H9 (cell line): ENCODE measurements at places on chromosomes 2 and 18. TPM values are rescaled to one million over a fixed set of nuclear protein-coding genes. Genes with fewer than 3 reads are reported as not detected.

DNA sequence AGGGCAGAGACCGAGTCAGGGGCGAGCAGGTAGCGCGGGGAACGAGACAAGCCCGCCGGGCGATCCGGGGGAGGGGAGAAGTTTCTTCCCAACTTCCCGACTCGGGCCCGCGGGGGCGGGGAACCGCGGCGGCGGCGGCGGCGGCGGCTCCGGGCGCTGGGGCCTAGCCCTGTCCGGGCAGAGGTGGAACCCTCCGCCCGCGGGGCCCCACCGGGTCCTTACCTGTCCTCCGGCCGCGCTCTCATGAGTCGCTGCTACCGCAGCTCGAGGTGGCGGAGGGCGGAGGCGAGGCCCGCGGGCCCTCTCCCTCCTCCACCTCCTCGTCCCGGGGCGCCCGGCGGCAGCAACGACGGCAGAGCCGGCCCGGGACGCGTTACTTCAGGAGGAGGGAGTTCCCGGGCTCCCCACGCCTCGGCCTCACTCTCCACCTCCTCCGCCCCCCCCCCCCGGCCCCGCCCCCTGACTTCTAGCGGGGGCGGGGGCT lies at the start of gene YES1:
TSS of gene YES1 (minus strand) at position 351 of the 484 bp plus-strand sequence. CDS start 55,415 bp downstream, outside the sequence.
- peak within 1 kb of the TSS; percentile 83 for H3K27ac ChIP-seq
- H3K36me3 ChIP-seq: no peaks in the 10 kb centered on the region; the same call in 1 of the 3 replicates
- H3K4me3 ChIP-seq: peak within 1 kb of the TSS; percentile 93
- H3K4me1 ChIP-seq: no peaks in the 10 kb centered on the region; the same call in 1 of the 2 replicates
- H3K27me3 ChIP-seq: no peaks in the 10 kb centered on the region
- peak; percentile 57 for DNase-seq

Gene GKN2
- total RNA-seq: not detected in 2 replicates

DNA sequence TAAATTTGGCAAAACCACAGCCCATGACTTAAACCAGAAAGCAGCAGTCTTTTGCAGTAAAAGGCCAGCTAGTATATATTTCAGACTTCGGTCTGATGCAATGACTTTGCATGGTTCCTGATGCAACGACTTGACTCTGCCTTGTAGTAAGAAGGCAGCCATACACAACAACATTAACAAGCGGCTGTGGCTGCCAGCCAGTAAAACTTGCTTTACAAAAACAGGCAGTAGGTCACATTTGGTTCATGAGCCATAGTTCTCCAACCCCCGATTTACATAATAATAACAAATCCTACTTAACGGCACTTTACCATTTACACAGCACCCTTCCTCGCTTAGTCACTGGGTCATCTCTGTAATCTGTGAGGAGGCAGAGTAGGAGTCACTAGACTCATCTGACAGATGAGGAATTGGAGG lies 410.3 kb downstream of the LRATD1 start:
- H3K4me3 ChIP-seq: peak overlapping the region; percentile 5; the same call in 1 of the 3 replicates
- H3K36me3 ChIP-seq: no peaks in the 10 kb centered on the region
- peaks cover 9% of the 10 kb centered on the region; the same call in 1 of the 2 replicates for H3K4me1 ChIP-seq
- no peak for DNase-seq
- H3K27me3 ChIP-seq: no peaks in the 10 kb centered on the region
- no peak overlapping the region for H3K27ac ChIP-seq

DNA sequence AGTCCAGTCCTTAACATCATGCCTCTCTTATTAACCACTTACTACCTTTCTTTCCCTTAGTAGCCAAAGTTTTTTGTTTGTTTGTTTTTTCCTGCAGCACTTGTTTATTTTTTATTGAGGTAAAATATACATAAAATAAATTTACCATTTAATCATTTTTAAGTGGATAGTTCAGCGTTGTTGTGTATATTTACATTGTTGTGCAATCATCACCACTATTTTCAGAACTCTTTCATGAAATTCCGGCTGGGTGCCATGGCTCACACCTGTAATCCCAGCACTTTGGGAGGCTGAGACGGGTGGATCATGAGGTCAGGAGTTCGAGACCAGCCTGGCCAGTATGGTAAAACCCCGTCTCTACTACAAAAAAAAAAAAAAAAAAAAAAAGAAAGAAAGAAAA lies 38.1 kb upstream of the LHCGR start:
- DNase-seq: no peak
- H3K27me3 ChIP-seq: no peaks in the 10 kb centered on the region
- no peak overlapping the region for H3K4me3 ChIP-seq
- no peaks in the 10 kb centered on the region for H3K36me3 ChIP-seq

Gene ABCB11
- total RNA-seq: 0.04 TPM in 1 of 2 replicates, not detected in the other

GRCh38 chr2:234145511-234145910 lies 95.0 kb downstream of the SPP2 start:
- no peak for DNase-seq
- H3K27ac ChIP-seq: no peak overlapping the region
- H3K4me3 ChIP-seq: no peak overlapping the region
- H3K36me3 ChIP-seq: no peaks in the 10 kb centered on the region

DNA sequence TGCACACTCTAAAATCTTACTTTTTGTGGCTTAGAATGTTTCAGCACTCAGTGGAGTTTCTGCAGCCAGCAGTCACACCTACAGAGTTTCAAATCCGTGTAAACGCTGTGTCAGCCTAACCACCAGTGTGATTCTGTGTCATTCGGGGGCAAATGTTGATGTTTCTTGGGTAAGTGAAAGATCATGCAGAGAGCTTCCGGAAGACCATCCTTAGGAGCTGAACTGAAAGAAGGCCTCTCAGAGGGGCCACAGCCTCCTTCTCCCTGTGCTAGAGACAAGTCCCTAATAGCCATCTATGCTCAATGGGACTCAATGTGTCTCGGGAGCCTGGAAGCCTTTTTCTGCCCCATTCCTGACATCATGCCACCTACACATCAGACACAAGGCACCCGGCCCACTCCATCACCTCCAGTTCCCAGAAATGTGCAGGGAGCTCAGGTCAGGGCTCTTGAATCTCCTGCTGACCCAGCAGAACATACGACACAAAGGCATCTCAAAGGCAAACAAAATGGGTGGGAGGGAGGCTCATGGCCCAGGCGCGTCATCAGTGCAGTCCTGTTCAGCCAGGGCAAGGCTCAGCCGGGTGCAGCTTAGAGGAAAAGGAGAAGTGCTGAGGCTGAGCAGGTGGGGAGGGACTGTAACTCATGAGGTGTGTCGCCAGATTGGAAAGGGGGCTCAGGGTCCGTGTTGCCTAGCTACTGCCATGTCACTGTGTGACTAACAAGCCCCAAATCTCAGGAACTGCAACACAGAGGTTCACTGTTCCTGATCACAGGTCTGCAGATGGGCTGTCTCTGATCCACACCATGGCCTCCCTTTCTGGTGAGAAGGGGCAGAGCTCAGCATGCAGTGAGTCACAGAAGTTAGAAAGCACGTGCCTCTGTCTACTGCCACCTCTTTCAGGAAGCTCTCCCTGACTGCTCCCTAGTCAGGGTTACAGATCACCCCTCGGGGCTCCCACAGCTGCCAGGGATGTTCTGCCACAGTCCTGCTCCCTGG lies 82.0 kb downstream of the SMAD7 start:
- H3K36me3 ChIP-seq: no peaks in the 10 kb centered on the region; the same call in 1 of the 2 replicates
- no peak overlapping the region for H3K4me3 ChIP-seq
- H3K27me3 ChIP-seq: no peaks in the 10 kb centered on the region
- no peaks in the 10 kb centered on the region for H3K4me1 ChIP-seq

DNA sequence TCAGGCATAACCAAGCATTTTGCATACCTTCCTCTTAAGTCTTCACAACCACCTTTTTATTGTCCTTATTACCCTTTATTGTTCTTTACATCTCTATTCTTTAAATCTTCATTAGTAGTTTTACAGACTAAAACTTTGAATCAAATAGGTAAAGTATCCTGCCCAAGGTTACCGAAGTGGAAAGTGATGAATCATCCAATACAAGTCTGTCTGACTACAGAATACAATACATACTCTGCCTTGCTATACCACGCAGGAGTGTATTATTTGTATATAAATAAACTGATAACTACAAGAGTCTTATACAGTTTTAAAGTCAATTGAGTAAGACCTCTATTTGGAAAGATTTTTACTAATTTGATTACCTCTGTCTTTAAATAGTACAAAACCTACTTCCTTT lies 196.0 kb downstream of the ZEB2 start:
- no peaks in the 10 kb centered on the region for H3K27me3 ChIP-seq
- no peaks in the 10 kb centered on the region for H3K36me3 ChIP-seq
- H3K4me3 ChIP-seq: no peak overlapping the region
- peaks cover 2% of the 10 kb centered on the region; the same call in 1 of the 2 replicates for H3K4me1 ChIP-seq
- DNase-seq: no peak

Gene RAX
- 0.37 TPM in 1 of 2 replicates, not detected in the other for total RNA-seq

Gene ACADL
- total RNA-seq: 0.24 and 0.26 TPM in 2 replicates

Gene DYNAP
- total RNA-seq: 2.3 and 2.5 TPM in 2 replicates

Gene SERPINB12
- total RNA-seq: not detected in 2 replicates

GRCh38 chr2:117519721-117520120 lies 294.8 kb upstream of the DDX18 start:
- peaks cover 2% of the 10 kb centered on the region for H3K36me3 ChIP-seq
- no peak for DNase-seq
- H3K4me3 ChIP-seq: no peak overlapping the region
- H3K27ac ChIP-seq: no peak overlapping the region

DNA sequence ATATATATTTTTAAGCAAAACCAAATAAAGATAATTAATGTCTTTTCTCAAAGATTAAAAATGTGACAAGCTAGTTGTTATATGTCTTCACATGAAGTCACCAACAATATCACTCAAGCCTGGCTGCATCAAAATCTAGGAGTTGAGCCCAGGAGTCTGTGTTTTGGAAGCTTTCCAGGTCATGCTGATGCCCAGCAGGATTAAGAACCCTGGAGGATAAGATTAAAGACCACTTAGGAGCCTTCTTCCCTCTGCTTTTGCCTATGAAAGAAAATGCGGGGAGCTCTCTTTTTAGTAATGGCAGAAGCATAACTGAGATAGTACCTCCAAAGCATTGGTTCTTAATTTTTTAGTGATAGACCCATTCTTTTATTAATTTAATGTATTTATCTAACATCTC lies 157.4 kb downstream of the ASXL3 start:
- no peak for DNase-seq
- no peaks in the 10 kb centered on the region for H3K4me1 ChIP-seq
- no peaks in the 10 kb centered on the region for H3K27me3 ChIP-seq
- no peak overlapping the region for H3K27ac ChIP-seq
- no peak overlapping the region for H3K4me3 ChIP-seq

DNA sequence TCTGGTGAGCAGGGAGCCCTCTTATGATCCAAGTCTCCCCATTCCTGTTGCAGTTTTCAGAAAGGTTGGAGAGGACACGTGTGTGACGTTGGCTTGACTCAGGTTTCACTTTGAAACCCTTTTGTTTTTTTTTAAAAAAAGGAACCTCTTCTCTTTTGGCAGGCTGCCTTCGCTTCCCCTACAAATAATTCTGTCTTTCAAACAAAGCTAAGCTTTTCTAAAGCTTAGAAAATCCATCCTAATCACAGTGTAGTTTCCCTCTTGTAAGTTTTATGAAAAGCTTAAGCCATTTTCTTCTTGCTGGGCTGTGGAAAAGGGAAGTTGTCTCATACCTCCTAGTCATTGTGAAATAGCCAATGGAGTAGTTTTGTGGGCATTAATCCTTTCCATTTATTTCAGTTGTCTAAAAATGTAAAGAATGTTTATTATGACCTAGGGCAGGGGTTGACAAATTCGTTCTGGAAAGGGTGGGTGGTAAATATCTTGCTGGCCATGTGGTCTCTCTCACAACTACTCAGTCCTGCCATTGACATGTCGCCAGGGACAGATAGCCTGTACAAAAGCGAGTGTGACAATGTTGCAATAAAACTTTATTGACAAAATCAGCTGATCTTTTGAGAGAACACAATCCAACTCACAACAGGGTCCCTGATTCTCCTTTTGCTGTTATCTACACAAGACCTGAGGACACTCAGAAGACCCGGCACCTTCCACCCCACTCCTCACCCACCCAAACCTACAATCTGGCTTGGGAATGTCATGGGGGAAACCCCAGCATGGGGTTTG lies 878.8 kb downstream of the RNF144A start:
- H3K4me1 ChIP-seq: no peaks in the 10 kb centered on the region
- H3K27ac ChIP-seq: no peak overlapping the region
- peaks cover 14% of the 10 kb centered on the region for H3K36me3 ChIP-seq
- no peak overlapping the region for H3K4me3 ChIP-seq

DNA sequence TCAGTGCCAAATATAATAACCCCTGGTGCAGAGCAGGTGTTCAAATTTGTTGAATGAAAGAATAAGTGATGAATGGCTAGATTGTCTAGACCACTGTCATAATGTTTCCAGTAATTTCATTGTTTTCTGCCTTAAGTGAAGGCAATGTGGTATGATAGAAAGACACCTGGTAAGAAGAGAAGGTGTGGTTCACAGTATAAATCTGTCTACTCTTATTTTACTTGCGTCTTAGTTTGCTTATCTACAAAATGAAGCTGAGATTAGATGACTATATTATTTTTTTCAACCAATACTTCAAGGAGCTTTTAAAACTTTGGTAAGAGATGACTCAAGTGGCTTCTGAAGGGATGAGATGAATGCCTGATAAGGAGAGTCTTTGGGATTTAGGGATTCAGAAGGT lies 788.4 kb downstream of the EPHA4 start:
- H3K4me3 ChIP-seq: no peak overlapping the region
- no peaks in the 10 kb centered on the region for H3K27me3 ChIP-seq

GRCh38 chr18:44857081-44857480 lies 176.4 kb downstream of the SETBP1 start:
- H3K36me3 ChIP-seq: no peaks in the 10 kb centered on the region
- H3K27ac ChIP-seq: no peak overlapping the region
- no peak overlapping the region for H3K4me3 ChIP-seq
- H3K4me1 ChIP-seq: no peaks in the 10 kb centered on the region

Gene FKBP1B
- 59.7 and 61.6 TPM in 2 replicates for total RNA-seq

- H3K27me3 ChIP-seq: no peaks in the 10 kb centered on the region
- H3K4me3 ChIP-seq: no peak overlapping the region
- peaks cover 61% of the 10 kb centered on the region for H3K36me3 ChIP-seq
- H3K27ac ChIP-seq: no peak overlapping the region
Measured at GRCh38 chr18:9552616-9553015, 61.7 kb downstream of the PPP4R1 start.

Gene STK39
- 22.1 and 22.7 TPM in 2 replicates for total RNA-seq

DNA sequence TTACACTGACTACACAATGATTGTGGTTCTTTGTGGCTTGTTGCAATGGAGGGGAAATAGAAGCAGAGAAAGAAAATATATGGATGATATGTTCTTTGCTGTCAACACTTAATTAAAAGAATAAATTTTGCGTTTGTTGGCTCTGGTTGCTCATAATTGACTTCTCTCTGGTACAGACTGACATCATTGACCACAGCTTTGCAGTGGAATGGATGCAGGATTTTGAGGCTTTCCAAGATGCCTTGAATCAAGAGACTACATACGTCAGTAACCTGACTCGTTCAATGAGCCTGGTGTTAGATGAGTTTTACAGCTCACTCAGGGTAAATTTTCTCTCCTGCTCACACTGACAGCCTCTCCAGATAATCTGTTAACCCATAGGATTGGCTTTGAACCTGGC lies 9.9 kb downstream of the GPN1 start:
- no peak for DNase-seq
- peaks cover 21% of the 10 kb centered on the region for H3K36me3 ChIP-seq
- H3K4me1 ChIP-seq: no peaks in the 10 kb centered on the region
- H3K4me3 ChIP-seq: no peak overlapping the region
- H3K27ac ChIP-seq: no peak overlapping the region
- H3K27me3 ChIP-seq: no peaks in the 10 kb centered on the region

DNA sequence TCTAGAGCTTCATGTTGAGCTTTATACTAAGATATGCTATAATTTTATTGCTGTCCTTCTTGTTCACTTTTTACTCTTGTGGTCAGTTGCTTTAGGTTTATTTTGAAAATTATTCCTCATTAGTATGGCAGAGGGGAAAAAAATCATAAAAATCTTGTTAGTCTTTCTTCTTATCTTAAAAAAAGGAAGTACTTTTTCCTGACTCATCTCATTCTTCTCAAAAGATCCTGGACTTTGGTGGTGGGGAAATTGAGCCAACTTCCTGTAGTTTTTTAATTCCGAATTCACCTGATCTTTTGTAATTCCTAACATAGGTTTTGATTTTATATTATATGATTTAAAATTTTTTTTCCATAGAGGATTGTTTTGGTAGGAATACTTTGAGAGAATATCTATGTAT lies 3.8 kb downstream of the SLC4A1AP start:
- no peaks in the 10 kb centered on the region; the same call in 1 of the 2 replicates for H3K4me1 ChIP-seq
- no peak for DNase-seq
- no peak overlapping the region for H3K27ac ChIP-seq
- no peaks in the 10 kb centered on the region for H3K27me3 ChIP-seq
